ENCODE measurements at places on chromosomes 6 and 20.

GRCh38 chr20:24737212-24737850 lies 211.7 kb upstream of the CST7 start:
- no peak for DNase-seq

DNA sequence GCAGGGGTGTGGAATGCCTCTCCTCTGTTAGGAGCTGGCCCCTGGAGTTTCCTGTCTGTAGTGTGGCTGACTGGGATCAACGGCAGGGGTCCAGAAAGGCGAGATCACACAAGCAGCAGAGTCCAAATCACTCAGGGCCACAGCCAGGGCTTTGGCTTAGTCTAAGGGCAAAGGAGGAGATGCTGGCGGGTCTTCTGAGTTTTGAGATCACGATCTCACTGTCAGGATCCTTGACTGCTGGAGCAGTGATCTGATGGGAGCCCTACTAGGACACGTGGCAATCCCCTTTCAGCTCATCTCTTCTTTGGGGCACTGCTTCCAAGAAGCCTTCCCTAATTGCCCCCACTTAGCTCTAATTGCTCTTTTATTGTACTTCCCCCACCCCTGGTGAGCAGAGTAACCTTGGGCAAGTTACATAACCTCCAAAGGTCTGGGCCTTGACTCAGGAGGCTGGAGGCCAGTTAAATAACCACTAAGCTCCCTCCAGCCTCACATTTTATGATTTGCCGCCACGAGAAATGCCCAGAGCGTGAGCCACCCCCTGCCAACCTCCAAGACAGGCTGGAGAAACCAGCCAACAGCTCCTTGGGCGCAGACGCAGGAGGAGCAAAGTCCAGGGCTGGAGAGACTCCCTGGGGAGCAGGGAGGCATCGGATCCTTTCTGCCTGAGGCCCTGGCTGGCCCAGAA lies 12.0 kb downstream of the KCNK5 start:
- no peak for DNase-seq

DNA sequence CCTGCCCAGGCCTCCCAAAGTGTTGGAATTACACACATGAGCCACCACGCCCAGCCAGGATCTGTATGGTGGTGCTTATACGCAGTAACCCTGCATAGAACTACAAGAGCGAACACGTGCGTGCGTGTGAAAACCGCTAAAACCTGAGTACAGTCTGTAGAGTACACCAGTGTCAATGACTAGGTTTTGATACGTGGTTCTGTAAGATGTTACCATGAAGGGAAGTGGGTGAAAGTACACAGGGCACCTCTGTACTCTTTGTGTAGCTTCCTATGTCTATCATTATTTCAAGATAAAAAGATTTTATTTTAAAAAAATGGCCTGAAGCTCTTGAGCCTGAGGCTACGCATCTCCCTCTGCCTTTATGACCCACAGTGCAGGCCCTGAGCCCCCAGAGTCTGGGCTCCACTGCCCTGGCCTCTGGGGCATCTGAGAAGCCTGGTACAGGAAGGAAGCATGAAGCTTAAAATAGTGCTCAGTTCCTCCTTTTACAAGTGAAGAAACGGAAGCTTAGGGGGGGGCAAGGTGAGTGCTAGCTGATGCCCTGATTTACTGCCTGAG lies 21.6 kb downstream of the LY86 start:
- DNase-seq, result peak; percentile 54

- DNase-seq, result no peak
Observed at GRCh38 chr6:168960551-168961263, 292.9 kb downstream of the THBS2 start.

DNA sequence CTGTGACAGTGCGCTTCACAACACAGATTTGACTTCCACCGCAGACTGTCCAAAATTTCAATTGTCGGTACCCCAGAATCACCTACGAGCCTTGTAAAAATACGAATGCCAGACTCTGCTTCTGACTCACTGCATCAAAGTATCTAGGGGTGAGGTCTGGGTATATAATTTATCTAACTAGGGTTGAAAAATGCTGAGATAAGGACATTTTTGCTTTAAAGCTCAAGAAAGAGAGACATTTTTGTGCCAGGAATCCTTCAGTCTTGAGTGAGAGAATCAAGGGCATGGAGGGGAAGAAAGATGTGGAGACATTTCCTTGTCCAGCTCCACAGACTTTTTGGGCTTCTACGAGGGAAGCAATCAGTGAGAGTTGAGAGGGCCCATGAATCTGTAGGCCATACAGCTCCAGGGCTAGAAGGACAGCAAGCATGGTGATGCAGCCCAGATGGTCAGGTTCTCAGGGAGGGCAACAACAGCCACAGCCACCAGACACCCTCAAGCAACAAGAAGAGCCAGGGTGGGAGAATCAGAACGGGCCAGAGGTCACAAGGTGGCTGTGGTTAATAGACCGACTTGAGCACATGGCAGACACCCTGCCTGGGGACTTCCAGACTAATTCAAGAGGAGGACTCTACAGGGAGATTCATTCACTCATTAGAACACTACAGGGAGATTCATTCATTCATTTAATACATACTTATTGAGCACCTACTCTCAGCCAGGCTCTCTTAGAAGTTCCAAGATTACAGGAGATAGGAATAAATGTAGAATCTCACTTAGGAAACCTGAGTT lies 211.1 kb upstream of the PRDM1 start:
- no peak for DNase-seq

DNA sequence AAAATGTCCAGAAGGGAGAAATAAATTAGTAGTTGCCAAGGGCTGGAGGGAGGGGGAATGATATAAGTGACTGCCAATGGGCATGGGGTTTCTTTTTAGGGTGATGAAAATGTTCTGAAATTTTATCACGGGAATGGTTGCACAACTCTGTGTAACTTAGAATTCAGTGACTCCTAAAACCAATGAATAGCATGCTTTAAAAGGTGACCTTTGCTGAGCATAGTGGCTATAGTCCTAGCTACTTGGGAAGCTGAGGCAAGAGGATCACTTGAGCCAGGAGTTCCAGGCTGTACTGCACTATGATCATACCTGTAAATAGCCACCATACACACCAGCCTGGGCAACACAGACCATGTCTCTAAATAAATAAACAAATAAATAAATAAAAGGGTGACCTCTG lies 109.0 kb downstream of the ATG5 start:
- DNase-seq, result no peak

DNA sequence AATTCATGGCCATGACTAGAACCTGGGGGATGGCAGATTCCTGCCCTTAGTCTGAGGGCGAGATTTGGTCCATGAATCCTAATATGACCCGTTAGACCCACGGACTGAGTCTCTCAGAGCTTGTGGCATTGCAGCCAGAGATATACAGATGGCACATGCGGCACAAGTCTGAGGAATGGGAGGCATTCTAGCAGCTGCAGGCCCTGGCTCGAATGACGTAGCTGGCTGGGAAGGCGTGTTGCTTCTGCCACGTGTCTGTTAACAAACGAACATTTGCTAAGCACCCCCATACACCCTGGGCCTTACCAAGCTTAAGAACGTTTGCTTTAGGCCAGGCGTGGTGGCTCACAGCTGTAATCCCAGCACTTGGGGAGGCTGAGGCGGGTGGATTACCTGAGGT lies 68.0 kb downstream of the CD164 start:
- DNase-seq, result no peak

DNA sequence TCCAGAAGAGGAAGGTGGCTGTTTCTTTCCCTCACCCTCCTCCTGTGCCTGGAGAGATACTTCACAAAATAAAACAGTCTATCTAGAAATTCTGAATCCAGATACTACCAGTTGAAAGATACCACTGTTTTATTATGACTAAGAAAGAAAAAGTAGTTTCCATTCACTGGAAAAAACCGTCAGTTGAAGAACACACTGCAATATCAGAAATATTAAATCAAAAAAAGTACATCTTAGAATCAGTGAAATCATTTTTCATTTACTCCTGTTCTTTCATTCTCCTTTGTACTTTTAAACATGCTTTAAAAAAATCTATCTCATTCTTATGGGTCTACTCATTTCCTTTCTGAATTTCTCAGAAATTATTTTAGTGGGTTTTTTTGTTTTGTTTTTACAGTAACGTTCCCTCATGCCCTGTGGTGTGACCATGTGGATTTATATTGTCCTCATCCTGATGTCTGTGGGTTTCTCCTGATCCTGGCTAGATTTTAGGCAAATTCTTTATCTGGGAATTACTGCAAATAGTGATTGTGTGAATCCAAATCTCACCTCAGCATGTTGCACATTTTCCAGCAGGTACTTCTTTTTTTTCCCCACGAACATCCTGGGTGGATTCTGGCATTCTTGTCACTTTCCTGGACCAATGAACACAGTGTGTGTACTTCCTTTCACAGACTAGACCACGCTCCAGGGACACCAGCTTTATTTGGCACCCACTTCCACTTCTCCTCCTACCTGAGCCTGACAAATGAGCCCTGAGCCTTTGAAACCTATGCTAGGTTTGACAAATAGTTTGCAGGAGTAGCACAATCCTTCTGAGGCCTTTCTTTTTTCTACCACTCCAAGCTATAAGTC lies 114.0 kb upstream of the LAMP5 start:
- DNase-seq, result no peak

GRCh38 chr6:7042056-7042653 lies 65.6 kb upstream of the RREB1 start:
- DNase-seq, result peak; percentile 29

- DNase-seq, result no peak
Observed at GRCh38 chr20:18428490-18429173, 38.2 kb downstream of the DZANK1 start.

DNA sequence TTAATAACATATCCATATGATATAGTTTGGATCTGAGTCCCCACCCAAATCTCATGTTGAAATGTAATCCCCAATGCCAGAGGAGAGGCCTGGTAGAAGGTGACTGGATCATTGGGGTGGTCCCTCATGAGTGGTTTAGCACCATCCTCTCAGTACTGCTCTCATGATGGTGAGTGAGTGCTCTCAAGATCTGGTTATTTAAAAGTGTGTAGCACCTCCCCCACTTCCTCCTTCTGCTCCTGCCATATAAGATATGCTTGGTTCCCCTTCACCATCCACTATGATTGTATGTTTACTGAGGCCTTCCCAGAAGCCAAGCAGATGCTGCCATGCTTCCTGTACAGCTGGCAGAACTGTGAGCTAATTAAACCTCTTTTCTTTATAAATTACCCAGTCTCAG lies 22.9 kb downstream of the IRF4 start:
- DNase-seq, result no peak

- DNase-seq, result no peak
Observed at GRCh38 chr6:129393654-129394053, 316.3 kb downstream of the ARHGAP18 start.

- no peak for DNase-seq
Observed at GRCh38 chr6:90365002-90365401, 68.4 kb upstream of the BACH2 start.

GRCh38 chr20:63635431-63636141 lies 8.7 kb upstream of the GMEB2 start:
- peak; percentile 82 for DNase-seq

DNA sequence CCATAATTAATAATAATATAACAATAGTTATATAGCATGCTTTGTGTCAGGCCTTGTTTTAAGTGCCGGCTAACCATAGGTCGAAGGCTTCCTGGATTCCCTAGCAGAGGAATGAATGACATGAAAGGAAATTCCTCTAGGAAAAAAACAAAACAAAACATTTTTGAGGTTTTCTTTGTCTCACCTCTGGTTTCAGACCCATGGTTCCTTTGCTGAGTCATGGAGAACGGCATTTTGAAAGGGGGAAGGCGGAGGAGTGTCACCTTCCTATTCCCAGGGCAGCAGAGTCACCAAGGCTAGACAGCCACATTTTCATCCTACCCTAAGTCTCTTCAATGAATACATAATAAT lies 25.3 kb upstream of the CCND3 start:
- DNase-seq, result no peak

DNA sequence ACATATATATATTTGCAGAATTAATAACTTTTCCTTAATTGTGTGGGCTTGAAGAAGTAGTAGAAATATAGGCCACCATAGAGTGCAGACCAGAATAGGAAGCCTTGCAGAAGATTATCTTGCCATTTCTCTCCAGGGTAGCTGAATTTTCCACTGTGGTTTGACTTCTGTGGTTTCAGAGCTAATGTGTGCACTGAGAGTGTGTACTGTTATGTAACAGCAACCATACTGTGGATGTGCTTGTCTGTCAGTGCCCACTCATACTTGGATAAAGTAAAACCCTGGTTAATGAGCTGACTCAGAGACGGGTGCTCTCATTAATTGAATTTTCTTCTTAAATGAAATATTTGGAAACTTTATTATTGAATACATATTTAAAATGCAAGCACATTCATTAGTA lies 57.2 kb downstream of the CEP43 start:
- DNase-seq, result peak; percentile 29

- DNase-seq, result no peak
Observed at GRCh38 chr20:5131502-5131901, 4.7 kb downstream of the CDS2 start.

- no peak for DNase-seq
Observed at GRCh38 chr6:41450581-41450980, 95.6 kb upstream of the FOXP4 start.

- DNase-seq, result no peak
Observed at GRCh38 chr6:153027480-153027879, 25.0 kb upstream of the MTRF1L start.

DNA sequence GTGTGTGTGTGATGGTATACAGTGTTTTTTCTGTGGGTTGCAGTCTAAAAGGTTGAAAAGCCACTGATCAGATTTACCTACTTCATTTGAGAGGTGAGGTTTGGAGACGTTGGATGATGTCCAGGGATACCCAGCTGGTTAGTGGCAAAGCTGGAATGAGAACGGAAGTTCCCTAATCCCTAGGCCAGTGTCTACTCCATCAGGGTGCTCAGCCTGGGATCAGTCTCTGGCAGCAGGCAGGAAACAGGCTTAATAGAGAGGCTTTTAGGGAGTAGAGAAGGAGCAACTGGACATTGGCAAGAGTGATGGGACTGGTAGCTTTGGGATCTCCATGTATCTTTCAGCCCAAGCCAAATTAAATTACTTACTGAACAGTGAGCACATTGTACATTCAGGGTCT lies 80.7 kb downstream of the C6orf52 start:
- no peak for DNase-seq

GRCh38 chr20:34871320-34871926 lies 1.2 kb downstream of the GGT7 start:
- DNase-seq, result no peak

GRCh38 chr6:13624871-13625288 lies 9.7 kb downstream of the NOL7 start:
- DNase-seq, result peak; percentile 33

GRCh38 chr6:107114926-107115694 lies at the start of gene BEND3:
Gene BEND3 (minus strand): TSS chr6:107115515. CDS start chr6:107099285, 16,230 bp downstream.
- DNase-seq, result peak; percentile 67

- no peak for DNase-seq
Observed at GRCh38 chr6:144434308-144434990, 149.3 kb downstream of the UTRN start.

DNA sequence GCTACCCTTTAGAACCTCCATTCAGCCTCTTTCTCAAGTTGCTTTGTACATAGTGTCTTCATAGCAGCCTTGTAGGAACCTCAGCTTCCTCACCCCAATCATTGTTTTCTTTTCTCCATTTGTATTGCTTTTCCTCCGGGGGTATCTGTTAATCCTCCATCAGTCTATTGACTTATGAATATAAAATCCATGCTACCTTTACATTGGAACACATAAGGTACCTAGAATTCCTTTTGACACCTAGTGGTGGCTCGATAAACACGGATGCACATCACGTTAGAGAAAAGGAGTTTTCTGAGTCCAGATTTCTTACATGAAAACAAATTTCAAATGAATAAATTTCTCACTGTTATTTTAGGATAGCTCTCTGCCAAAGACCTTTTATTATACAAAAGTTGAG lies 6.3 kb upstream of the EDN1 start:
- no peak for DNase-seq

- DNase-seq, result peak; percentile 79
Observed at GRCh38 chr20:1301031-1301529, 27.9 kb downstream of the SDCBP2 start.

Measured in CD4-positive, alpha-beta T cell treated with Interleukin-17A for 4 hours (primary cell).